HCT116 (cell line): ENCODE measurements at places on chromosomes 6 and 20.

- no peak for DNase-seq
These were observed 6.7 kb upstream of the HSF2 start for GRCh38 chr6:122392564-122393350.

- no peak for DNase-seq
These were observed 7.5 kb downstream of the JARID2 start for GRCh38 chr6:15253203-15254022.

DNA sequence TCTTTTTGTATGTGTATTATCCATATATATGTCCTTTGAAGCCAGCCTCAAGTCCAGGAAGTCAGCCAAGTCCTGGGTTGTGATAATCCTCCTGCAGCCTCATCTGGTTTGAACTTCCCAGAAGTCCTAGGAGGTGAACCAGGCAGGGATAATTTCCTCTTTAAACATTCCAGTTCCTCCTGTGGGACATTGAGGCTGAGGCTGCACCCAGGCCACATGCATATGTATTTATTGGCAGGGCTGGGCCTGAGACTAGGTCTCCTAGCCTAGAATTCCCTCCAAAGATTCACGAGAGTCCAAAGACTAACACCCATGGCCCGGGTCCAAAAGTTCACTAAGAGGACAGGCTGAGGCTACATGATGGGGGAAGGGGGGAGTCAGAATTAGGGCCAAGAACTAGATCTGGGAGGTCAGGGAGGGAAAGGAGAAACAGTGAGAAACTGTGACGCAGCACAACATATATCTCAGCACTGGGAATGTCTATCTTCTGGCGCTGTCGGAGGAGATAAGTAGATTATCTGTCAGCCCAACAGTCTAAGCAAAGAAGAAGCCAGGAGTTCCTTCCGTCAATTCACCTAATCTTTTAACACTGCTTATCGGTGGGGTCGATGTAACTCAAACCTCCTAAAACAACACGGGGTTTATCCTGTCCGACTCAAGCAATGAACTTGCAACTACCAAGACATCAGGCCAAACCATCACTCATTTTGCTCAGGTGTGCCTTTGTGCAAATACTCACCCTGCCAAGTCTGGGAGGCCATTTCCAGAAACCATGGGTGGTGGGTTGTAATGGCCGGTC lies 43.3 kb downstream of the SNX5 start:
- no peak for DNase-seq

DNA sequence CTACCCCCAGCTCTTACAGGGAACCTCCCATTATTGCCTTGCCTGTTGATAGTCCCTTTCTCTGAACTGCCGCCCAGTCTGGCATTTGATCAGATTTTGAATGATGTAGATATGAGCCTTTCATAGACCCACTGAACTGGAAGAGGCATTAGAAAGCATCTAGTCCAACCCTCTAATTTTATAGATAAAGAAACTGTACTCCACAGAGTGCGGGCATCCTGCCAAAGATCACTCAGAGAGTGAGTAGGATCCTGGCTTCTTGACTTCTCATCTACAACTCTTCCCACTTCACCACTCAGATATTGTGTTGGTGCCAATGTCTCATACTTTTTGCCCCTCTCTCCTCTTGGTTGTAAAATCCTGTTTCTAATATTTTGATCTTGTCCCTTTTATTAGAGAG lies 179.2 kb upstream of the BMP2 start:
- DNase-seq = no peak

DNA sequence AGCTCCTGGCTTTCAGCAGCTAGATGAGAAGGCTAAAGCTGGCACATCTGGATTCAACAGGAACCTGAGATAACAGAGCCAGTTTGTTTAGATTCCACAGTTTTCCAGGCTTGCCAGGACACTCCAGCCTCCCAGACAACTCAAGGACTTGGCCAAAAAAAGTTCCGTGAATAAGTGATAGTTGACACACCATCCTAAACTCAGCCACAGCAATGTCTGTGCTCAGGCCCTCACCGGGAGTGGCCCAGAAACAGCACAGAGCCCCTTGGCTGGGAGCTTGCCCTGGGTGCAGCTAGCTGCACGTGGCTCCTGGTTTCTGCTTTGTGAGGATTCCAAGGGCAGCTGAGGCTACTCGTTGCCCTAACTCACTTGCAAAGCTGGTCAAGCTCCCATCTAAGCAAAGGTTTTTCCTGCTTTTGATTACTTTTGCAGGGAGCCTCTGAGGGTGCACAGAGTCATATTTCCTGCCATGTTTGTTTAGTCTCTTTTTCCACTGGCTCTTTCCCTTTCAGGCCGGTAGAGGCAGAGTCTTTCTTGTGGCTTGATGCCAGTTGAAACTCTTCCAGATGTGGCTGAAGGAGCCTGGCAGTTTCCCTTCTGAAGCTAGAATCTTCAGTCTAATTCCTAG lies 118.3 kb upstream of the ECI2 start:
- peak; percentile 10 for DNase-seq

GRCh38 chr20:62359491-62360121 lies 7.5 kb downstream of the LAMA5 start:
- DNase-seq = peak; percentile 73

DNA sequence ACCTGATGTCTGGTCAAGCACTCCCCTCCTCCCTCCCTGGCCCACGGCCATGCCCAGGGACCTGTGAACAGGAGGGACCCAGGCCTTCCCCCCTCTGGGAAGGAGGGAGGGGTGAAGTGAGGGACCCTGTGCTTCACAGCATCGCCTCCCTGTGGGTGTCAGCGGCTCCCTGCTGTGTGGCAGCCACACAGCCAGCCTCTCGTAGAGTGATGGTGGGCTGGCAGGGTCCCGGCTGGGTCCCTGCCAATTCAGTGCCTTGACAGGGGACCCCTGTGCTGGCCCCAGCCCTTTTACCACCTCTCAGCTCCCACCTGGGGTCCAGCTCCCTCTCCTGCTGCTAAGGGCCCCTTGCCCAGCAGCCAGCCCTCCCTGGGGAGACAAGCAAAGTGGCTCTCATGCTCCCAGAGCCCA lies 31.3 kb upstream of the GRM4 start:
- DNase-seq = no peak

GRCh38 chr20:22815603-22816315 lies 219.4 kb upstream of the SSTR4 start:
- no peak for DNase-seq

DNA sequence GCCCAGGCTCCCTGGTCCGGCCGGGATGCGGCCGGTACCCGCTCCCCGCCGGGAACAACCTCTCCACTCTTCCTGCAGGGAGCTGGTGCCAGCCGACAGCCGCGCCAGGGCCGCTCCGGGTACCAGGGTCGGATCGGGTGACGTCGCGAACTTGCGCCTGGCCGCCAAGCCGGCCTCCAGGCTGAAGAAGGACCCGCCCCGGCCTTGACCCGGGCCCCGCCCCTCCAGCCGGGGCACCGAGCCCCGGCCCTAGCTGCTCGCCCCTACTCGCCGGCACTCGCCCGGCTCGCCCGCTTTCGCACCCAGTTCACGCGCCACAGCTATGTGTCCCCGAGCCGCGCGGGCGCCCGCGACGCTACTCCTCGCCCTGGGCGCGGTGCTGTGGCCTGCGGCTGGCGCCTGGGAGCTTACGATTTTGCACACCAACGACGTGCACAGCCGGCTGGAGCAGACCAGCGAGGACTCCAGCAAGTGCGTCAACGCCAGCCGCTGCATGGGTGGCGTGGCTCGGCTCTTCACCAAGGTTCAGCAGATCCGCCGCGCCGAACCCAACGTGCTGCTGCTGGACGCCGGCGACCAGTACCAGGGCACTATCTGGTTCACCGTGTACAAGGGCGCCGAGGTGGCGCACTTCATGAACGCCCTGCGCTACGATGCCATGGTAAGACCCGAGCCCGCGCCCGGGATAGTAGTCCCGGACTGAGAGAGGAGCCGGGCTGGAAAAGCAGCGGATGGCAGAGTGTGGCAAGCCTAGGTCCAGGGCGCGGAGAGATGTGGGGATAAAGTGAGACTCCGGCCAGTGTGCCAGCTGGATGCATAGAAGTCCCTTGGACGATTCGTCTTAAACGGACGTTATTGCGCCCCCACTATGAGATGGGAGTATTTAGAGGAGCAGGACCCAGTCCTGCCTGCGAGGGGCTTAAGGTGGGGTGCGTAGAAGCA lies at the start of gene NT5E:
Gene NT5E, plus strand, starts transcription at position 266 of the 942 bp plus-strand sequence. Its CDS starts 57 bp downstream, at position 323.
- no peak for DNase-seq

- no peak for DNase-seq
These were observed 123.8 kb downstream of the TAF4 start for GRCh38 chr20:61941721-61942405.

GRCh38 chr20:2165871-2166270 lies 64.2 kb downstream of the STK35 start:
- no peak for DNase-seq

GRCh38 chr6:167779129-167779992 lies 47.4 kb upstream of the AFDN start:
- no peak for DNase-seq

GRCh38 chr6:111804627-111805235 lies 68.5 kb downstream of the FYN start:
- DNase-seq = no peak

- DNase-seq = no peak
These were observed 92.3 kb downstream of the RNF182 start for GRCh38 chr6:14016935-14017625.

GRCh38 chr6:68701159-68701558 lies 66.1 kb downstream of the ADGRB3 start:
- no peak for DNase-seq

GRCh38 chr6:73954881-73955280 lies 258.9 kb downstream of the CD109 start:
- no peak for DNase-seq

GRCh38 chr20:57934007-57934805 lies 224.4 kb upstream of the PMEPA1 start:
- no peak for DNase-seq

- no peak for DNase-seq
These were observed 386.6 kb upstream of the SLC35B3 start for GRCh38 chr6:8821981-8822381.
